ENCODE measurements at places on chromosomes 3 and 15.

- peaks cover 8% of the 10 kb centered on the region for H3K27me3 ChIP-seq
- H3K4me3 ChIP-seq, result no peak overlapping the region
- DNase-seq, result no peak
- no peaks in the 10 kb centered on the region for H3K36me3 ChIP-seq
- H3K4me1 ChIP-seq, result peaks cover 5% of the 10 kb centered on the region
- H3K27ac ChIP-seq, result no peak overlapping the region
These were observed 430.2 kb upstream of the MCTP2 start for GRCh38 chr15:93801206-93801605.

- DNase-seq, result no peak
- H3K27me3 ChIP-seq, result no peaks in the 10 kb centered on the region
- peaks cover 4% of the 10 kb centered on the region for H3K36me3 ChIP-seq
- no peak overlapping the region for H3K4me3 ChIP-seq
- H3K27ac ChIP-seq, result no peak overlapping the region
These were observed 28.6 kb downstream of the TRAK1 start for GRCh38 chr3:42119561-42120355.

DNA sequence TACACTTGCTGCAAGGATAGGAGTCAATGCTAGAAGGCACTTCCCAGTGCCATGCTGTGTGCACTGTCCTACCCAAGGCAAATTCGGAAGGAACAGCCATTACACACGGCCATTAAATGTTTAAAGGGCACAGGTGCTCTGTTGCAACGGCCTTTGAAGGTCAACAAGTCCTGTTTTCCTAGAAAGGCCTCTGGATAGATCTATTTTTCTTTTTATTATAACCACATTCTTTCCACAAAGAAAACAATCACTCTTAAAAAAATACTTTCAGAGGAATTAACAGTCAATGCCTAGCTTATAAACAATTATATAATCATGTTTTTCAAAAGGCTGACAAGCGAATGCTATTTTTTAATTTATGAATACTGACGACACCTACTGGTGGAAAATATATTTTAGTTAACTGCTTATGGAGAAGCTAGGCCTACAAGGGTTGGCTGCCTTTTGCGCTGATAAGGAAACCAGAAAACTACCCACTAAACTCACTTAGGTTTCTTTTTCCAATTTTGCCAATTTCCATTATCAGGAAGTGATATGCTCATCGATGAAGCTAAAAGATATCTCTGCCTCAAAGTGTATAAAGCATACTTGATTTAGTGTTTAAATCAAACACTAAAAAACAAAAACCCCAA is 2.4 kb downstream of the ARHGEF3 start:
- no peak overlapping the region for H3K27ac ChIP-seq
- no peaks in the 10 kb centered on the region for H3K36me3 ChIP-seq
- H3K27me3 ChIP-seq, result peaks cover 2% of the 10 kb centered on the region
- peaks cover 47% of the 10 kb centered on the region for H3K4me1 ChIP-seq
- no peak for DNase-seq
- peak overlapping the region; percentile 65 for H3K4me3 ChIP-seq

DNA sequence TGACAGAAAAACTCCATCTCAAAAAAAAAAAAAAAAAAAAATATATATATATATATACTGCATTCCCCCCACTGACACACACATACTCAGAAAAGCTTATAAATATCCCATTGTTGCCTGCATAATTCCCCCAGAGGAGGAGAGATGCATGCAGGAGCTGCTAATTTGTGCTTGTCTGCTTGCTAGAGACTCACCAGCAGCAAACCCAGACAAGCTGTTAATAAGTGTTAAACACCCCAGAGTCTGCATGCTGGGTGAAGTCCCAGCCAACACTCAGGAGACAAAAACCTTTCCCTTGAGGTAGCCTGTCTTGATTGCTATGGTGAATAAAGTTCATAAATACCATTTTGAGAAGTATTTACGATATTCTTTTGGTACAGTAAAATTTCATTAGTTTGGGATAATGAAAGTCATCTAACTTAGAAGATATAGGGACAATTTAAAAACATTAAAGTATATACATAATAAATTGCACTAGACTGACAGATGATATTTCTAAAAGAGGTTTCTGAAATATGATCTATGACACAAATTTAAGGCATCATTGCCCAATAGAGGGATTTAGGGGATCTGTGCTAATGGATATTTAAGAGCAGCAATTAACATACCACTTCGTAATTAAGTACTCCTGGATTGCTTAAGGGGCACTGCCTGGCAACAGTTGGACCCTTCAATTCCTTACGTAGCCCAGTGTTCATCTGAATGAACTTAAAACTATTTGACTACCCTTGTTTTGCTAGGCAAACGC is 400.0 kb upstream of the C2CD4B start:
- H3K4me3 ChIP-seq, result no peak overlapping the region
- H3K27ac ChIP-seq, result peak overlapping the region; percentile 19
- DNase-seq, result no peak

DNA sequence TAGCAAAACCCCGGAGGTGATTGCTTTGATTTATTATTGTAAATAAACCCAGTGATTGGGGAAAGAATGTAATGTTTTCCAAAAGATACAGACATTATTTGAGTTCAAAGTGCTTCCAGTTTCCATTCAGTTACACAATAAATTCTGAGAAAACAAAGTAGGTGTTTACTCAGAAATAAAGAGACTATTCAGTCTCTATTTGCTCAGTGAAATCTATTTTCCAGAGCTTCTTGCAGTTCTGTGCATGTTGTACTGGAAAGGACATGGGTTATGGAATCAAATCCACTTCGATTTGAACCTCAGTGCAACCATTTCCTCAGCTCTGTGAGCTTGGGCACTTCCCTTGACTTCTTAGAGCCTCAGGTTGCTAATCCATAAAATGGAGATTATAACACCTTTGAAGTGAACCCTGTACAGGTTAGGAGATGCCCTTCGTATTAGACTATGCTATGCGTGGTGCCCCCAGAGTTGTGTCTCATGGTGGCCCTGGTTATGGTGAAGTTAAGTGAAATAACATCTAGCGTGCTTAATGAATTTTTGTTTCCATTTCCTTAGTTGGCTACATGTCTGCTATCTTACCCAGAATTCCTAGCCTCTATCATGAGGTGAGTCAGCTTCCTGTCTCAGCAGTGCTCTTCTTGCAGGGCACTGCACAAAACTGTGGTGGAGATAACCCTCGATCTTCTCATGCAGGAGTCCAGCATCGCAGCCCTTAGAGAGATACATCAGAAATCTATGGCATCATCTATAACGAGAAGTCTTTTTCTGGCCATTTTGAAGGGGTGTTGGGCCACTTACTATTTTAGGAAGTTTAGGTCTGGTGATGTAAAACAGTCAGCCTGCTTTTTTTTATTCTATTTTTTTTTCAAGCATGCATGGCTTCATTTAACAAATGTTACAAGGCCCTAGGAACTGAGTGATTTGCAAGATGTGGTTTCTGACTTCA is 97.7 kb downstream of the RPL39L start:
- peaks cover 2% of the 10 kb centered on the region for H3K4me1 ChIP-seq
- H3K36me3 ChIP-seq, result peaks cover 46% of the 10 kb centered on the region
- DNase-seq, result no peak
- no peak overlapping the region for H3K27ac ChIP-seq
- H3K27me3 ChIP-seq, result no peaks in the 10 kb centered on the region

DNA sequence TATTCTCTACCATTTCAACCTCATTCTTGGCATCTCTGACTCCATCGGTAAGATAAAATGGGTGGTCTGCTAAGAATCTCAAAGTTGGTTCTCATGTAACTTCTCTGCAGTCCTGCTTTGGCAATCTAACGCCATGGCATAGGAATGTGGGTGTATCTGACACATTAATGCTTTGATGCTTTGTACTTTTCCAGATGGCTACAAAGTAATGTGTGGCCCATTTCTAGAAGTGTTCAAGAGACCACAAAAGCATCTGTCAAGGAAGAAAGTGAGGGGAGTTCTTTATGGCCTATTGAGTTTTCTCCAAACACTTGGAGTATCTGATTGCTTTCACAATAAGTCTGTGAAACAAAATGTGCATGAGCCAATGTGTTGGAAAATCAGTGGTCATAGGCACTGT is 339.9 kb upstream of the TGFBR2 start:
- no peaks in the 10 kb centered on the region for H3K36me3 ChIP-seq
- H3K27me3 ChIP-seq, result no peaks in the 10 kb centered on the region
- H3K4me1 ChIP-seq, result peaks cover 13% of the 10 kb centered on the region

- no peaks in the 10 kb centered on the region for H3K4me1 ChIP-seq
- no peak for DNase-seq
These were observed 62.9 kb downstream of the ATG7 start for GRCh38 chr3:11335056-11335608.

DNA sequence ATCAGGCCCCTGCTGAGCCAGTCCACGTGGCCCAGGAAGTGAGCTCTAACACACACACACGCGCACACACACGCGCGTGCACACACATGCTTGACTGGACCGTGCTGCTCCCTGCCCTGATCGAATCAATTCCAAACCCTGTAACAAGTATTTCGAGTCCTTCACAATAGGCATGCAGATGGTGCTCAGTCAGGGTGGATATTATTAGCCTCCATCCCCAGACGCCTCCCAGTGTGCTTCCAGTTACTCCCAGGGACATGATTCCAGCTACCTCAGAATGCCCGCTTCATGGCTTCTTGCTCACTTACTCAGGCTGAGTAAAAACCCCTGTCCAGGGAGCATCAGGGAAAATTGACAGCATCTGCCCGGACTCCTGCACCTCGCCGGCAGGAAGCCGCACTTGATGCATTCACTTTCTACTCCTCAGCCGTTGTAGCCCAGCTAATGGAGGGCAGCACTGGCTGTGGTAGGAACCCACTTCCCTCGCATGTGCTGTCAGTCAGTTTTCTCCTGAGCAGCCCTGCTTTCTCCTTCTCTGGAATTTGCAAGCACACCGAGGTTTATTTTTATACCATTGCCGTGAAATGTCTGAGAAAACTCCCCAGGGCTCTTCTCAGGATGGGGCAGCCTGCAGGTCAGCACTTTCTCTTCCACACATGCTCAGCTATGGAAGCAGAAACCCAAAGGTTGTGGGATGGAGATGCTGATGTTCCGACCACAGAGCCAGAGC is 126.1 kb upstream of the ABHD17C start:
- H3K36me3 ChIP-seq, result peaks cover 13% of the 10 kb centered on the region
- no peak for DNase-seq
- H3K27me3 ChIP-seq, result no peaks in the 10 kb centered on the region
- no peak overlapping the region for H3K4me3 ChIP-seq
- no peaks in the 10 kb centered on the region for H3K4me1 ChIP-seq
- no peak overlapping the region for H3K27ac ChIP-seq

DNA sequence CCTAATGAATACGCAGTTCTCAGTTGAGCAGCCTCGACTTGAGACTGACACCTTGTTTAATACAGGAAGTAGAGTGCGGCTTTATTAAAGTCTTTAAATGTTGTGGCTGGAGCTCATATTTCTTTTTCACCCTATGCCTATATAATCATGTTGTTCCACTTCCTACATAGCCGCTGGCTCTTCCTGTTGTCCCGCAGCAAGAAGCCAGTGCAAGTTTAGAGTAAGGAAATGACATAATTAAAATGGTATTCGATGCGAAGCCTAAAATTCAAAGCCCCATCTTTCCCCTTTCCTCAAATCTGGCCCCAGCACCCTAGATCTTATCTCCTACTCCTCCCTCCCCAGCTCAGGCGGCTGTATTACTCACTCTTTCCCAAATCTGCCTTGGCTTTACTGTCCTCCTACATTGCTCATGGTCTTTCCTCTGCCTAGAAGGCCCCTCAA is 7.5 kb upstream of the PHLDB2 start:
- no peak for DNase-seq
- peak overlapping the region; percentile 90 for H3K27ac ChIP-seq
- no peaks in the 10 kb centered on the region for H3K27me3 ChIP-seq
- H3K36me3 ChIP-seq, result no peaks in the 10 kb centered on the region
- H3K4me3 ChIP-seq, result no peak overlapping the region
- H3K4me1 ChIP-seq, result peaks cover 27% of the 10 kb centered on the region

DNA sequence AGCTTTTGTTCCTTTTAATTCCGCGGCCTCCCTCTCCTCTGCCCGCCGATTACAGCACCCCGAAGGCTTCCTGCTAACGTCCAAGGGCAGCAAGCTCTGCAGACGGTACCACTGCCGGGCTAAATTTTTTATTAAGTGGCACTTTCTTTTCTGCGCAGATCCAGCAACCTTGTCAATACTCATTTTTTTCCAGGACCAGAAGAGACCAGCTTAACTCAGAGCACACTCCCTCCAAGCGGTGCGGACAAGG is 542 bp upstream of the MEIS2 start:
- H3K36me3 ChIP-seq, result peaks cover 27% of the 10 kb centered on the region
- no peak for DNase-seq
- H3K27me3 ChIP-seq, result peaks cover 2% of the 10 kb centered on the region

DNA sequence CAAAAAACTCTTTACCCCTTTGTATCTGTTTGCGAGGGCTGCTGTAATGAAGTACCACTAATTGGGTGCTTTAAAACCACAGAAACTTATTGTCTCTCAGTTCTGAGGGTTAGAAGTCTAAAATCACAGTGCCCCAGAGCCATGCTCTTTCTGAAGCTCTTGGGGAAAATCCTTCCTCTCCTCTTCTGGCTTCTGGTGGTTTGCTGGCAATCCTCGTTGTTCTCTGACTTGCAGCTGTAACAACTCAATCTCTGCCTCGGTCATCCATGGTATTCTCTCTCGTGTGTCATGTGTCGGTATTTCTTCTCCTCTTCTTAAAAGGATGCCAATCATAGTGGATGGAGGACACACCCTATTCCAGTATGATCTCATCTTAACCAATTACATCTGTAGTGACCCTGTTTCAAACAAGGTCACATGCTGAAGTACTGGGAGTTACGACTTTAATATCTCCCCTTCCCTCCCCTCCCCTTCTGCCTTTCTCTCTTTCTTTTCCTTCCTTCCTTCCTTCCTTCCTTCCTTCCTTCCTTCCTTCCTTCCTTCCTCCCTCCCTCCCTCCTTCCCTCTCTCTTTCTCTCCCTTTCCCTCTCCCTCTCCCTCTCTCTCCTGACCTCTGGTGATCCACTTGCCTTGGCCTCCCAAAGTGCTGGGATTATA is 6.5 kb upstream of the ARL8B start:
- DNase-seq, result no peak
- H3K27ac ChIP-seq, result no peak overlapping the region
- no peak overlapping the region for H3K4me3 ChIP-seq
- no peaks in the 10 kb centered on the region for H3K4me1 ChIP-seq

DNA sequence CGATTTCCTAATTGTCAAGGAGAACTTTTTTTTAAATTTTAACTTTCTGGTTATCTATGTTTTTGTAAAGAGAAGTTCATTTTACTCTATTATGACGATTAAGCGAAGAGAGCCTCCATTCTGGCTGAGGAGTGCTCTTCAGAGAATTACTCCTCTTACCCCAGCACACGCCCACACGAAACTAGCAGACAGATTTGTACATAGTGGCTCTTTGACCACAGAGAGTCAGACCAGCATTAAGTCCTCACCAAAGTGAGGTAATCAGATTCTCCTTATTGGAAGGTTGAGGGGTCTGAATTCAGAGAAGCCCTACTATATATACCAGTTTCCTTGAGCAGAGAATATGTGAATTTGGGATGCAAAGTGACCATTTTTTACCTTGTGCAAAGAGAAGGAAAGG is 204.8 kb upstream of the TSC22D2 start:
- peaks cover 2% of the 10 kb centered on the region for H3K27me3 ChIP-seq
- no peaks in the 10 kb centered on the region for H3K36me3 ChIP-seq
- no peak overlapping the region for H3K27ac ChIP-seq
- H3K4me1 ChIP-seq, result no peaks in the 10 kb centered on the region
- DNase-seq, result no peak
